Naive B cell (primary cell): ENCODE measurements at places on chromosomes 11 and 22.

DNA sequence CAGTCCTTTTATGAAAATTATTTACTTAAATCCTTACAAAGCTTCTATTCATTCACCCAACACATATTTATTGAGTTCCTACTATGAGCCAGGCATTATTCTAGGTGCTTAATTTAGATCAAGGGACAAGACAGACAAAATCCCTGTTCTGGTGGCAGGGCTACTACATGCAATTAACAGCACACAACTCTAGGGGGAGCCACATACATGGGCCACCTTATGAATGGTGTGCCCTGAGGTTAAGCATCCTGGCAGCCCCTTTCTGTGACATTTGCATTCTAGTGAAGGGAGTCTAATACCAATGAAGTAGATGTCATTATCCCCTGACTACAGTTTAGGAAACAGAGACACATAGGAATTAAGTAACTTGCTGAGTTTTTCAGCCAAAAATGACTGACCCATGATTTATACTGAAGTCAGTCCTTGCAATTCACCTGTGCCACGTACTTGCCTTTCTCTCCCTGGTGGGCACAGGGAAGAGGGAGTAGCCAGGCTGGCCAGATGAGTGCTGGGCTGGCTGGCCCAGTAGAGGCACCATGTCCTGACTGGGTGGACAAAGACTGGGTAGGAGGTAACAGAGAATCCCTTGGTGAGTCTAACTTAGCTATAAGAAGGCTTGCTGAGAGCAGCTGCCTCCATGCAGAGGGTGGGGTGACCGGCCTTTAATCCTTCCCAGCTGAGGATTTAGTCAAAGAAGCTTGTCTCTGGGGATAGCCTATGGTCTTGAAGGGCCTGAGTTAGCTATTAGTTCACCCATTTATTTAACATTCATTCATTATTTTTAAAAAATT lies 52.0 kb upstream of the ELF5 start:
- H3K4me3 ChIP-seq: no peak overlapping the region
- peaks cover 37% of the 10 kb centered on the region for H3K27me3 ChIP-seq
- H3K27ac ChIP-seq: no peak overlapping the region
- no peaks in the 10 kb centered on the region for H3K4me1 ChIP-seq

- no peak for DNase-seq
- no peaks in the 10 kb centered on the region for H3K4me1 ChIP-seq
- no peaks in the 10 kb centered on the region for H3K36me3 ChIP-seq
- H3K4me3 ChIP-seq: no peak overlapping the region
- H3K27ac ChIP-seq: no peak overlapping the region
Measured at GRCh38 chr11:71281204-71281603, 28.8 kb upstream of the SHANK2 start.

DNA sequence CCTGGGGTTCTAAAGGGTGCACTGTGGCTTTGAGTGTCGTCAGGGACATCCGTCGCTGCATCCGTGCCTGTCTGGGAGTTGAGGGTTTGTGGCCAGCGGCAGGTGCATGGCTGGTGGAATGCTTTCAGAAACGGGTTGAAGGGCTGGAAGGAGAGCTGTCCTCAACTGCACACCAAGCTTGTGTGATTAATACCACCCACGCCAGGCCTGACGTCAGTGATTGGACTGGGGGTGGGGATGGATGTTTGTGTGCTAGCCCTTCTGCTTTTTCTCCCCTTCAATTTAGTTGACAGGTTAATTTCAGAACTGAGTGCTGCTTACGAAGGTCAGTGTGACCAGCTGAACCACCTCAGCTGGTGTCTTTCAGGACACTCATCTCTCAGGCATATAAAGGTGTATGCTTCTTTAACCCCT lies 3.2 kb upstream of the GAB2 start:
- peaks cover 57% of the 10 kb centered on the region for H3K4me1 ChIP-seq
- H3K4me3 ChIP-seq: peak overlapping the region; percentile 88
- H3K27me3 ChIP-seq: no peaks in the 10 kb centered on the region

- no peaks in the 10 kb centered on the region for H3K36me3 ChIP-seq
- no peak for DNase-seq
- no peak overlapping the region for H3K27ac ChIP-seq
- H3K4me1 ChIP-seq: peaks cover 4% of the 10 kb centered on the region
- no peak overlapping the region for H3K4me3 ChIP-seq
Measured at GRCh38 chr11:102114032-102114431, 3.8 kb downstream of the YAP1 start.

DNA sequence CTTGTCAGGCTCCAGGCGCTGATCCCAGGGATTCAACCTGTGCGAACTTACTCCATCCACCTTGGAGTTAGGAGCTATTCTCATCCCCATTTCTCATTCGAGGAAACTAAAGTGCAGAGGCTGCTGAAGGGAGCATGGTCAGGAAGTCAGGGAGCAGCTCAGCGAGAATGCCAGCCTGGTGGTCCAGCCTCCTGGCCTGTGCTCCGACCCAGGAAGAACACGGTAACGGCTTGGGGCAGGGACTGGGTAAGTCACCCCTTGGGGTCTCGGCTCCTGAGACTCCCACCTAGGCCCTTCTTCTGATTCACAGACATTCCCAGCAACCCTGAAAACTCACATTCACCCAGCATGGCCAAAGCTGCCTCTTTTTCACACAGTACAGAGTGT lies 132.8 kb downstream of the CRYBB2 start:
- H3K4me1 ChIP-seq: no peaks in the 10 kb centered on the region
- peaks cover 33% of the 10 kb centered on the region for H3K36me3 ChIP-seq
- H3K27me3 ChIP-seq: no peaks in the 10 kb centered on the region
- DNase-seq: no peak
- H3K4me3 ChIP-seq: no peak overlapping the region
- no peak overlapping the region for H3K27ac ChIP-seq

DNA sequence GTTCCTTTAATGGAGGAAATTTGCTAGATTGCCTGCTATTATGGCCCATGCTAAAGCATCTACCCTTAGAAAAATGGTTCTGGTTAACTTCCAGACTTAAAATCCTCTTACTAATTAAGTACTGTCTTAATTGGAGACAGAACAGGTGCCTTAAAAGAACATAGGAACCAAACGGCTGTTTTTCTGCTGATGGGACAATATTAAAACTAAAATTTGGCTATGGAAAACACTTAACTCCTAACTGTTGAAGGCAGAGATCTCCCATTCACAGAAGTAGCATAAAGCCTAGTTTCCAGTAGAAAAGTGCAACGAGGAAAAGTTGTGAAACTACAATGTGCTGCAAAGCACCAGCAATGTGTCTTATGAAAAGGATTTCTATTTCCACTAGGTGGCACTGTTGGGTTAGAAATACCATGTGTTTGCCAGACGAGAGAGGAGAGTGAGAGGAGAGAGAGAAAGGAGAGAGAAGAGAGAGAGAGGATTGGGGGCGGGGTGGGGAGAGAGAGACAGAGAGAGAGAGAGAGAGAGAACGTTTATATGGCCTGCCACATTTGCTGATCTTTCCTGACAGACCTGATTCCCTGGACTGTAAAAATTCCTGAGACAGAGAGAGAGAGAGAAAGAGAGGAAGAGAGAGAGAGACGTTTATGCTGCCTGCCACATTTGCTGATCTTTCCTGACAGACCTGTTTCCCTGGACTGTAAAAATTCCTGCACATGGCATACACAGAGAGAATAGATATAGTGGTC lies 51.5 kb downstream of the FAM181B start:
- no peaks in the 10 kb centered on the region for H3K36me3 ChIP-seq
- H3K27me3 ChIP-seq: peaks cover 12% of the 10 kb centered on the region
- no peak overlapping the region for H3K27ac ChIP-seq

- peak; percentile 70 for DNase-seq
- peak overlapping the region; percentile 88 for H3K4me3 ChIP-seq
- no peaks in the 10 kb centered on the region for H3K36me3 ChIP-seq
- H3K27ac ChIP-seq: peak overlapping the region; percentile 98
- no peaks in the 10 kb centered on the region for H3K27me3 ChIP-seq
- no peaks in the 10 kb centered on the region for H3K4me1 ChIP-seq
Measured at GRCh38 chr11:61095021-61095420, 7.3 kb upstream of the CD5 start.

DNA sequence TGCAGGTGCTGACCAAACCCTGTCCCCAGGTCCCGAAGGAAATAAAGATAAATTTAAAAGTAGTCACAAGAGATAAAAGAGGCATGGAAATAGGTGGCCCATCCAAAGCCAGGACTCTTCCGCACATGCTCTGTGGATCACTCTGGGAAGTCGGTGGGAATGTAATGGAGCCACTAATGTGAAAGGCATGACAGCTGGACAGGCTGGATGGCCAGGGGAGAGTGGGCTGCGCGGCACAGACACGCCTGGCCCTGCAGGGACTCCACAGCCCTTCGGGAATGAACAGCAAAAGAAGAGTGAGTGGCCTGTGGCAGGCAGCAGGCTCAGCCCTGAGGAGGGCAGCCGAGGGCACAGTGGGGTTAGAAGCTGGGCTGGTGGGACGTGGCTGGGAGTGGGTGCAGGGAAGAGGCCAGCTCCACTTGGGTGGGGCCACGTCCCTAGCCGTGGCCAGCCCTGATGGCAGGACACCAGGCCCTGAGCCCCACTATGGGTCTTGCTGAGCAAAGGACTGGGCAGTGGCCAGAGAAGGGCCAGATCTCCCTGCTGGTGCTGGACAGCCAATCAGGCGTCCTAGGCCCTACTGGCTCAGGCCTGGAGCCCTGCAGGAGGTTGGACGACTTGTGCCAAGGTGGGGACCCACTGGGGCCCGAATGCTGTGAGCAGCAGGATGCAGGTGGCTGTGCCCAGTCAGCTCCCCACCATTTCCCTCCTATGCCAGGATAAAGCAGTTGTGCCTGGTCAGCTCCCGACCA lies 31.3 kb upstream of the GNB1L start:
- peaks cover 26% of the 10 kb centered on the region for H3K4me1 ChIP-seq
- DNase-seq: no peak
- no peaks in the 10 kb centered on the region for H3K36me3 ChIP-seq
- no peak overlapping the region for H3K4me3 ChIP-seq

DNA sequence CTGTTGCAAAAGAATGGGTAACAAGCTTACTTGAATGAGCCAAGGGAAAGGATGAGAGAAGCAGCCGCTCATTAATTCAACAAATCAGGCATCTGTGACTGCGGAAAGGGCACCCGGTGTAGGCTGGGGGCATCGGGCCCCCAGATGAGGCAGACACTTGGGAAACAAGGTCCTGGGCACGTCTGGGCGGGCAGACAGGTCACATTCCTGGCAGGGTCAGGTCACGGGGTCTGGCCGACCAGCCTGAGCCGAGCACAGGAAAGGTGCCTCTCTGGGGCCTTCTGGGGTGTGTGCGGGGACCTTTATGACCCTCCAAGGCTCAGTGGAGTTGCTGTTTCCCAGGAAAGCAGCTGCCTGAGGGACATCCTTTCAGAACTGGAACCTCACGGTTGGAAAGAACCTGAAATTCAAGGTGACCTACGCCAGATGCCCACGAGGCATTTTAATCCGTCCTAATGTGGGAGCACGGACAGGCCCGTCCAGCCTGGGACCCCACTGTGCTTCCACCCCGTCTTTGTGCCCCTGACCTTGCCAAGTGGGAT lies 57.1 kb downstream of the ST14 start:
- no peak overlapping the region for H3K4me3 ChIP-seq
- peaks cover 8% of the 10 kb centered on the region for H3K4me1 ChIP-seq
- no peak for DNase-seq

DNA sequence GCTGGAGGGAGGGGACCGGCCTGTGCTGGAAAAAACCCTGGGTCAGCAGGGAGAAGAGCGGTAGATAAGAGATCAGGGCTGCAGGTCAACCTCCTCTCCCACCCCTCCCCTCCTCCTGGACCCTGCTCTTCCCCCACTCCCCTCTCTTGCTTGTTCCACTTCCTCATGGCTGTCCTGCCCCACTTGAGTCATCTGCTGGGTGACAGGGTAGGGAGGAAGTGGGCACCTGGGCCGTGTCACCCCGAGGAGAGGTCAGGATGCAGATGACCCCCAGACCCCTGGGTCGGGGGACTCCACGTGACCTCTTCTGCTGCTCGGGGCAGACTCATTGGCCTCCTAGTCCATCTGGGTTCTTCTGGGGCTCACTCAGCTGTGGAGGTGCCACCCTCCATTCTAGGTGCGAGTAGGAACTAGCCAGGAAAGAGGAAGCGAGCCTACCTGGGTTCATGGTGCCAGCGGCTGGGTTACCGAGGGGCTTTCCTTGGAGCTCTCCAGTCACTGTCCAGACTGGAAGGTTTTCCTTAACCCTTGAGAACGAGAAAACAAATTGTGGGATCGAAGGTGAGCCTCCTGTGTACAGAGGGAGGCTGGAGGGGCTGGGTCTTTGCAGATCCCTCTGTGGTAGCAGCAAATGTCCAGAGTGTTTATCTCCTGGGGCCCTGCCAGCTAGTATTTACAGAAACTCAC lies 6.5 kb downstream of the APOL2 start:
- H3K4me3 ChIP-seq: no peak overlapping the region
- H3K36me3 ChIP-seq: peaks cover 54% of the 10 kb centered on the region
- DNase-seq: no peak
- H3K4me1 ChIP-seq: peaks cover 43% of the 10 kb centered on the region
- peak overlapping the region; percentile 68 for H3K27ac ChIP-seq

GRCh38 chr11:99693941-99694492 lies 673.3 kb downstream of the CNTN5 start:
- no peak for DNase-seq
- H3K4me3 ChIP-seq: no peak overlapping the region
- no peaks in the 10 kb centered on the region for H3K36me3 ChIP-seq
- no peaks in the 10 kb centered on the region for H3K4me1 ChIP-seq

GRCh38 chr11:8329336-8329735 lies 65.7 kb upstream of the LMO1 start:
- H3K27ac ChIP-seq: no peak overlapping the region
- H3K36me3 ChIP-seq: no peaks in the 10 kb centered on the region
- no peak for DNase-seq
- H3K4me3 ChIP-seq: no peak overlapping the region
- no peaks in the 10 kb centered on the region for H3K27me3 ChIP-seq

GRCh38 chr22:22090650-22091399 lies 108.2 kb upstream of the TOP3B start:
- H3K36me3 ChIP-seq: peaks cover 40% of the 10 kb centered on the region
- H3K27ac ChIP-seq: peak overlapping the region; percentile 49
- peaks cover 32% of the 10 kb centered on the region for H3K4me1 ChIP-seq
- H3K27me3 ChIP-seq: peaks cover 5% of the 10 kb centered on the region

DNA sequence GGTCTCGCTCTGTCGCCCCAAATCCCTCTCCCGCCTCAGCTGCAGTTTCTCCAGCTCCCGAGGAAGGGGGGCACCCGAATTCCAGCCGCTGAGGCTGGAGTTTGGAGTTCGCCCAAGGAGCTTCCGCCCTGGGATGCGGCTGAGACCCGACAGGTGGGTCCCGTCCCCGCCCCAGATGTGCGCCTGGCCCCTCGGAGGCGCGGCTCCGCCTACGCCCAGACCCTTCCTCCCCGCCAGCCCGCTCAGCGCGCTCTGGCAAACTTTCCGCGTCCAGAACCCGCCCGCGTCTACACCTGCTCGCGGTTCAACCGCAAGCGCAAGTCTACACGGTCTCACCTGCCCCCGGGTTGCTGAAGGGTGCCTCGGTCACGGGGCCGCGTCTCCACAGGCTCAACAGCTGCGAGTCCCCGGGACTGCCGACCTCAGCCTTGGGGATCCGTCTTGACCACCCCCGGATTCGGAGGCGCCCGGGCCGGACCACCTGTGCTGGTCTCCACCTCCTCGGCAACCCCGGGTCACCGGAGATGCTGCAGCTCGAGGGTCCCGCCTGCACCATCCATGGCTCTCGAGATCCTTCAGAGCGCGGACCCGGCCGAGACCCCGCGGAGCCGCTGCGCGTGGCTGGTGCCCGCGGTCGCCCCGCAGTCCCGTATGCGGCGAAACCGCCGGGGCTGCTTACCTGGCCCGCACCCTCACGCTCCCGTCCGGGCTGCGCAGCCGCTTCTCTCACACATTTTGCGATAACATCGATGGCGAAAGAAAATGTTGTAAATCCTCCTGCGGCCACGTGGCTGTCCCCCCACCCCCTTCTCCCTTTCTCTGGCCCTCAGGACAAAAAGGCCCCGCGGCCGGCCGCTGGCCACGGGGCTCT lies 63.6 kb downstream of the NFAM1 start:
- DNase-seq: peak; percentile 29
- peaks cover 63% of the 10 kb centered on the region for H3K27me3 ChIP-seq
- H3K27ac ChIP-seq: no peak overlapping the region
- H3K4me3 ChIP-seq: peak overlapping the region; percentile 92

GRCh38 chr11:134583397-134583990 lies 171.5 kb upstream of the B3GAT1 start:
- DNase-seq: no peak
- no peak overlapping the region for H3K4me3 ChIP-seq
